Stimulated activated CD4-positive, alpha-beta T cell treated with anti-CD3 and anti-CD28 coated beads, Interleukin-2, amount 100 ng/mL, for 24 hours (primary cell): ENCODE measurements at places on chromosomes 6 and 20.

GRCh38 chr6:147699637-147700036, 191.1 kb downstream of the SAMD5 start:
- no peak for DNase-seq

GRCh38 chr6:100712997-100713396, 168.1 kb downstream of the ASCC3 start:
- no peak for DNase-seq

- no peak for DNase-seq
These were observed 30.2 kb downstream of the GNAS start for GRCh38 chr20:58882704-58883089.

DNA sequence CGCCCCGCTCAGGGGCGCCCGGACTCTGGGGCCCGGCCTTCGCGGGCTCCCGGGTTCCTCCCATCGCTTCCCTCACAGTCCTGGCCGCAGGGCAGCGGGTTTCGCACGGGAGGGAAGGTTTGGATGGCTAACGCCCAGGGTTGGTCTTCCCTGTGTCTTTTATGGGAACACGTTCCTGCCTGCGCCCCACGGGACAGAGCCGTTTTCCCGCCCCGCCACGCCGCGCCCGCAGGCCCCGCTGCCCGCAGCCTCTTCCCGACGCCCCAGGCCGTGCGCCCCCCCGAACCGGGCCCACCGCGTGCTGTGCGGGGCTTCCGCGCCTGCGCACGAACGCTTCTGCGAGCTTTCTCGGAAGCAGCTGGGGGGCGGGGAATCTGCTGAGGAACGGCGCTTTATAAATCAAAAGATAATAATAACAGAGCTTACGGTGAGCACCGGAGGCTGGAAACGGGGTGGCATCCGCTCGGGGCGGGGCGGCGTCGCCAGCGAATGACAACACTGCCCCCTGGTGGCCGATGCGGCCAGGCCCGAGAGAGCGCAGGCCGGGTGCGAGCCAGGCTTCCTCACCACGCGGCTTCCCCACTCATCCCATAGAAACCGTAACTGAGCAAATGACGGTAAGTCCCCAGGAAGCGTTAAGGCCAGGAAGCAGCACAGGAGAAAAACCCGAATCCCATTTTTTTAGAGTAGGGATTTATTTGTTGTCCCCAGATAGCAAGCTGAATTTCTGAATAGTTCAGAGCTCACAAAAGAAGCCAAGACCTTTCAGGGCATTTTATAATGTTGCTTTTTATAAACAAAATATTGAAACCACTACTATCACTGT, 116.4 kb downstream of the MYLK4 start:
- DNase-seq = peak; percentile 90

GRCh38 chr20:57648878-57649616, 28.8 kb upstream of the ZBP1 start:
- peak; percentile 1 for DNase-seq

DNA sequence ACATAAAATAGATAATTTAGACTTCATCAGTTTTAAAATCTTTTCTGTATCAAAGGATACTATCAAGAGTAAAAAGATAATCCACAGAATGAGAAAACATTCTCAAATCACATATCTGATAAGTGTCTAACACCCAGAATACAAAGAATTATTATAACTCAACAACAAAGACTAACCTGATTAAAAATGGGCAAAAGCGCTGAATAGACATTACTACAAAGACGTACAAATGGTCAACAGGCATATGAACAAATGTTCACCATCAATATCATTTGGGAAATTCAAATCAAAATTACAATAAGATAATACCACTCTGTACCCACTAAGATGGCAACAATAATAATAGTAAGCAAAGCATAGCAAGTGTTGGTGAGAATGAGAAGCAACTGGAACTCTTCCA, 503.8 kb downstream of the CDH26 start:
- no peak for DNase-seq

DNA sequence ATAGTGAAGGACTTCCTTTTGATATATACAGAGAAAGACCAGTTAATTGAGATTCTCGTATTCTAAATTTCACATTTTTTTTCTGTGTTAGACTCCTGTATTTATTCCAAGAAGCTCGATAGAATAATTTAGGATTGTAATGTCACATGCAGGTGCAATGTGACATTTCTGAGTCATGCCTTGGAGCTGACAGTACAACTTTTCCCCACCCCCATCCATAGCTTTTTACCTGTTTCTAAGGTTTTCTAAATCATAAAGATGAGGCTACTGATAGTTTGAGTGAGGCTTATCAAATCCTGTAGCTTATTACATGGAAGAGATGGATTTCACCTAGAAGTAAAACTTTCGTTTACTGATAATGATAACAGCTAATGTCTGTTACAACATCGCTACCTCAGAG, 37.6 kb downstream of the FLRT3 start:
- no peak for DNase-seq

DNA sequence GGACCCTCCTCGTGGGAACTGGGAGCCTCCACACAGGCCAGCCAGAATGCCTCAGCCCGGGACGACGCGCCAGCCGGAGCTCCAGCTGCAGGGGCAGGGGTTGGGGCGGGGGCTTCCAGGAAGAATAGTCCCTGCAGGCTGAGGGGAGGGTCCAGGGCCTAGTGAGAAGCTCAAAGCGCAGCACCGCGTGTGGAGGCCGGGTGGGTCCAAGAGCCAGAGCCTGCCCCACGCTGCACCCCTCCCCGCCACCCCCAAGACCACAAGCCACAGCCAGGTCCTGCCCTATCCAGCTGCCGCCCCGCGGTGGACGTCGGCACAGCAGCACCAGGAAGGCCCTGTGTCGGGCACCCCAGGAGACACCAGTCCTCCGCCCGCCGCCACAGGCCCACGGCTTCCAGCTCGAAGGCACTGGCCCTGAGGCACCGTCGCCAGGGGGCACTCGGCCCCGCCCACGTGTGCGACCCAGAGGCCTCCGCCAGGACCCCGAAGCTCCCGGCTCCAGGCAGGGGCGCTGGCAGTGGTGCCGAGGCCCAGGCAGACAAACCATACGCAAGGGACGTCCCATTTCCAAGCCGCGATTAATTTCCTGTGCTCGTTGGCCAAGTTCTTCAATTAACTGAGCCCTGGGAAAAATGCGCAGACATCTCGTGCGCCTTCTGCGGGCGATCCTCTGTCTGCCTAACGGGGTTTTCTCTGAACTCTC, 19.5 kb downstream of the KCNQ2 start:
- no peak for DNase-seq

DNA sequence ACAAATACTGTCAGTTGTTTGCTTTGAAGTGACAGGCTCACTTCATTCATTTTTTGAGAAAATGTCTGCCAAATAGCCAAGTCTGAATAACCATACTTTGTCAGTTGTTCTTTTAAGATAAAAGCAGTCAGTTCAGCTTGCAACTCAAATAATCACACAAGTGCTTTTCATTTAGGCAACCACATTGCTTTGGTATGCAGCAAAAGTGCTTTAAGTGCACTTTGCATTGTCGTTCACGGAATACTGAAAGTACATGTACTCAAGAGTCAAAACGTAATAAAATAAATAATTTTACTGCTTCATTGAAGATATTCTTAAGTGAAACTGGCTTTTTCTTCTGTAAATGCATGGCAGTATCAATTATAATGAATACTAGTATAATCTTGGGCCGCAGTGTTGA, 107.2 kb downstream of the MMS22L start:
- DNase-seq = no peak

DNA sequence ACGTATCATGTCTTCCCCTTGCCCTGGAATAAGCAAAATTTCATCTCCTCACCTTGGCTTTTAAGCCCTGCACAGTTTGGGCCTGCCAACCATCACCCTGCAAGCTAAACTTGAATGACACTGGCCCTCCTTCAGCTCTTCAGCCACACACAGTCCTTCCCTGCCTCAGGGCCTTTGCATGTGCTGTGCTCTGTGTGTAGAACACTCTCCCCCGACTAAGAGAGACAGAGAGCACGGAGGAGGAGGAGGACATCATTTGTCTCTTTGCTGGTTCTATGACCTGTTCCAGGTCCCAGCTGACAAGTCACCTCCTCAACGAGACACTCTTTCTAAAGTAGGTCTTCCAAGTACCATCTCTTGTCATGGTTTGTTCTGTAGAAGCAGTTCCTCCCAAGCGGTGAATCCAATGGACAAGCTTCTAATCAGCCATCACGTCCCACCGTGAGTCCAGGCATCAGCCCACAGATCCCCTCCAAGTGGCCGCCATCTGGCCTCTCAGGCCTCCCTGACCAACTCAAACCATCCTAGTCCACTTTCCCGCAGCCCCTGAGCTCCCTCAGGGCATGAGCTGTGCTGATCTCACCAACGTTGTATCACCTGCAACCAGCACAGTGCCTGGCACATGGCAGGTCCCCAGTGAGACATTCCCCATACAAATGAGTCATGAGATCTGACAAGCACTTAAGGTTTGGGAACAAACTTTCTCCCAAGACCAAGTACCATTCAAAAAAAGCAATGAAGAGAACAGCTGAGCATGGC, 30.5 kb downstream of the NFATC2 start:
- no peak for DNase-seq

- peak; percentile 51 for DNase-seq
These were observed 141.3 kb upstream of the CARMIL1 start for GRCh38 chr6:25137916-25138232.

DNA sequence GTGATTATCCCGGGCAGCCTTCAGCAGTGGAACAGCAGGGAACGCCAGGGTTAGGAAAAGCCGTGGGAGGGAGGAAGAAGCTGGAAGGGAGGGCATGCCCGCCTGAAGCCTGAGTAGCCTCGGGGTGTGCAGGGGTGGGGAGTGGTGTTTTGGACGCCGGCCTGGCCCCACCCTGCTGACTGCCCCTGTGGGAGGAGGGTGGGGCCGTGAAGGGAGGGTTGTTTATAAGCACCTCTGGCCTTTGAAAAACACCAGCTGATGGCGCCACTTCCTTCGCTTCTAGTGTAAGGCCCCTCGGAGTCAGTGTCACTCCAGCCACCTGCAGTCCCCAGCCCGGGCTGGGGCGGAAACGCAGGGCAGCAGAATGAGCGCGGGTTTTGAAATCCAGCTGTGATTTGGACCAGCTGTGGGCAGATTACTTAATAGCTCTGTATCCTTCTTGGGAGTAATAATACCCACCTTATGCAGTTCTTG, 52.8 kb upstream of the BMP6 start:
- no peak for DNase-seq

DNA sequence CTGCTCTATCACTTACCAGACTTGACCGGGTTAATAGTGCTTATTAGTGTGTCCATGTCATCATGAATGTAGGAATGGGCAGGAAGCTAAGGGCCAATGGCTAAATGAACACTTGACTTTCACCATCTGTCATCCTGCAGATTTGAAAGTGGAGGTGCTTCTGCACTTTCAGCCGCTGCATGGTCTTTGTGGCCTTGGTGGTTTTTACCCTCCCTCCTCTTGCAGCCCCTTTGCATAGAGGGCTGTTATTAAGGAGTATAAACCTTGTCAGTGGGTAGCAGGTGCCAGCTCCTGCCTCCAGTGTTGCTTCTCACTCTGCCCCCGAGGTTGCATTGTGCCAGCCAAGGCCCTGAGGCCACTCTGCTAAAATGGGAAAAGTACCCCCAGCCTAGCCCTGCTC, 122.2 kb upstream of the TNFAIP3 start:
- no peak for DNase-seq

DNA sequence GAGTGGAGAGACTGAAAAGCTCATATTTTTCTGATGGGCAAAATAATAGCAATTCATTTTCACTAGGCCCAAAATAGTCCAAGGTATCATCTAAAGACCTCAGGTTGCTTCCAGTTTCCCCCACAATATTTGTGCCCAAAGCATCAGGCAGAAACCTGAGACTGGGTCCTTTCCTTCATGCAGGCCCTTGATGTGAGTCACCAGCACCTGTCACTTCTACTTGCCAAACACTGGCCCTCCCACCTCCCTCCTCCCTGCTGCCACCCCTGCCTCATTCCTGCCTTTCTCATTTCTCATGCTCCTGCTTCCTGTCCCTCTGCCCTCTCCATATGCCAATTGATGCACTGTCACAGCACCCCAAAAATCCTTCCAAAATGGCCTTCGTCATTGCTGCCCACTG, 230.4 kb upstream of the CST7 start:
- peak; percentile 6 for DNase-seq

DNA sequence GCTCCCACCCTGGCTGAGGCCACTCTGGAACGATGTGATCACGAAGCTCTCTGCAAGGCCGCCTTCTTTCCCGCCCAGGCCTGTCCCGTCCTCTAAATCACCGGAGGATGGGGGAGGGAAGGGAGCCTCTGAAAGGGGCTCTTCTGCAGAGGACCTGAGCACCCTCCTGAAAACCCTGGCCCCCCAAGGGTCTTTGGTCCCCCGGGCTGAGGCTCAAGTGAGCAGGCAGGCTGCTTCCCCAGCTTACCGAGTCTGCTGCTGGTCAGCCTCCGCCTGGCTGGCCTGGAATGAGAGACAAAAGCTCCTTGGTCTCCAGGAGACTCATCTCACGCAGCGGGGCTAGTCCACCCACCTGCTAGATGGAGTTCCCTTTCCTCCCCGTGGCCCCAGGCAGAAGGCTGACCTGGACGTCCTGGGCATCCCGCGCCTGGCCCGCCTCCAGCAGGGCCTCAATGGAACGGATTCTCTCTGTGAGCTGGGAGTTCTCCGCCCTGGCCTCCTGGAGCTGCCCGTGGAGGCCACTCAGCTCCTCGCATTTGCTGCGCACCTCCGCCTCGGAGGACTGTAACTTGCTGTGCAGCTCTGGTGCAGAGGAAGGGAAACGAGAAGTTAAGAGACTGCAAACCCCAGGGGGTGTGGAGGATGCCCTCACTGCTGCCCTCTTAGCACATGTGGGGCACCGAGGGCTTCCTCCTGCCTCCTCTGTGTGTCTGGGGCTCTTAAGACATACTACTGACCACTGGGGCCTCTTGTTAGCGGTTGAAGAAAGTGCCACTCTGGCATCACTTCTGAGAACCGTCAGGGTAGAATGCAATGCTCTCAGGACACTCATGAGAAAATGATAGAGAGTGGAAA, 54.7 kb downstream of the RRBP1 start:
- DNase-seq = no peak

DNA sequence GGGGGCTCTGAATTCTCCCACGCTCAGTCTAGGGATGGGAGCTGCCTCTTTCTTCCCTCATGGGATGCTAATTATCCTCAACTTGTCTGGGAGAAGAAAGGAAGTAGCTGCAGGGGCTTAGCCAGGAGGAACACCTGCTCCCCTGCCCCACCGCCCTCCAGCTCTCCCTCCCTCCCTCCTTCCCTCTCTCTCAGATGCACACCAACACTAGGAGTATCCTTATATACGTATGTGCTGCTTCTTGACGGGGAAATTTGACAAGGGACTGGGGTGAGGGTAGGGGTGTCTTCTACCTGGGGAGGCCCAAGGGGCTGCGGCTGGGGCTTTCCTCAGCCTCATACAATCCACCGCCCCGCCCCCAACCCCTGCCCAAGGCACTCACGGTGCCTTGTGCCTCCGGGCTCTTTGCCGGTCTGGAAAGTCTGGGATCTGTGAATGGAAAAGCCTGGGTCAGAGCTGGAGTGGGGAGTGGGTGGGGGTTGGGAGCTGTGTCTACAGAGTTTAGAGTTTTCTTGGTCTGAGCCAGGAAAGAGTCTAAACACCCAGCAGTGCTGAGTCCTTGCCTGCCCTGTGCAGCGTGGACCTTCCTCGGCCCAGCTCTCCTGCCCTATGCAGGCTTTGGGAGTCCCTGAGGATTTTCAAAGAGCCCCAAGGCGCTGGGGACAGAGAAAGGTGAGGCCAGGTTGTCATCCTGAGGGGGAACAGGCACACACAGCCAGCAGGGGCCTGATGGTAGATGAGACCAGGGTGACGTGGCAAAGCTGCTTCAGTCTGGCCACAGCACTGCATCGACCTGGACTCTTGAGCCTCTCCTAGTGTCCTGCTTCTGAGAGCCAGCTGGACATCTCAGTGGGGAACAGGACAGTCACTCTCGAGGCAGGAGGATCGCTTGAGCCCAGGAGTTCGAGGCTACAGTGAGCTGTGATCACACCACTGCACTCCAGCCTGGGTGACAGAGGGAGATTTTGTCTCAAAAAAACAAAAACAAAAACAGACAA, 29.3 kb upstream of the EMILIN3 start:
- no peak for DNase-seq

- DNase-seq = no peak
These were observed 12.2 kb downstream of the ESF1 start for GRCh38 chr20:13772529-13772928.
